Glomerular endothelial cell (primary cell): ENCODE measurements at places on chromosomes 2 and 18.

DNA sequence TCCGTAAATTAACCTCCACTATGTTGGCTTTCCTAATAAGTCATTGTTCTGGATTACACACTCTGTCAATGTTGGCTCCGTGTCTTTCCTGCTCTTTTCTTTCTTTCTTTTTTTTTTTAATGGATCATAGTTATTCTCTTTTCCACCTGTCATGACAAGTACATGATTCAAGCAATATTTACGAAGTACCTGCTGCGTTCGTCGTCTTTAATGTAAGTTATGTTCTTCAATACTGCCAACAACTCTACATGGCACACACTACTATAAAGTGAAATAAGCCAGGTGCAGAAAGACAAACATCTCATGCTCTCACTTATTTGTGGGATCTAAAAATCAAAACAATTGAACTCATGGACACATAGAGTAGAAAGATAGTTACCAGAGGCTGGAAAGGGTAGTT is 239.1 kb downstream of the SCG2 start:
- DNase-seq: no peak

DNA sequence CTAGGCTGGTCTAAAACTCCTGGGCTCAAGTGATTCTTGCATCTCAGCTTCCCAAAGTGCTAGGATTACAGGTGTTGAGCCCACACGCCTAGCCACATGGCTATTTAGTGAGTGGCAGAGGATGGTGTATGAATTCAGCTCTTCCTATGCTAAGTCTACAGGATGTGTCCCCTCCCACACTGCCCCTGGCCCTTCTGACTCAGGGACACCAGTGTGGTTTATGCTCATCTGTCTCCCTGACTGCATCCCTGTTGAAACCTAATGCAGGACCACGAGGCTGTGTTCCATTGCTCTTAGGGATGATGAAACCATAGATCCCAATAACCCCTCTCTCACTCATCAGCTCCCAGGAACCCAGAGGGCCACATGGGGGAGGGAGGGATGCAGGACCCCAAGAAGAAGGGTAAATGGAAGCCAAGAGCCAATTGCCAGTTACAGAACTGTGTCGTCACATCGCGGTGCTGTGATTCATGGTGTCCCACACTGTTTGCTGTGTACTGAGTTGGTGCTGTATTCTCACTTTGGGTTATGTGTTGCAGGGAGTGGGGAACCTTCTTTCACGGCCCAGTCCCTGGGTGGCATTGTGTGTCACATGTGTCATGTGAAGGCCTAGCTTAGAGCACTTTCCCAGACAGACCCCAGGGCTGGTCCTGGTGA is 102.9 kb upstream of the HAAO start:
- DNase-seq: no peak

GRCh38 chr2:119713819-119714490 is 35.0 kb downstream of the TMEM177 start:
- no peak for DNase-seq

DNA sequence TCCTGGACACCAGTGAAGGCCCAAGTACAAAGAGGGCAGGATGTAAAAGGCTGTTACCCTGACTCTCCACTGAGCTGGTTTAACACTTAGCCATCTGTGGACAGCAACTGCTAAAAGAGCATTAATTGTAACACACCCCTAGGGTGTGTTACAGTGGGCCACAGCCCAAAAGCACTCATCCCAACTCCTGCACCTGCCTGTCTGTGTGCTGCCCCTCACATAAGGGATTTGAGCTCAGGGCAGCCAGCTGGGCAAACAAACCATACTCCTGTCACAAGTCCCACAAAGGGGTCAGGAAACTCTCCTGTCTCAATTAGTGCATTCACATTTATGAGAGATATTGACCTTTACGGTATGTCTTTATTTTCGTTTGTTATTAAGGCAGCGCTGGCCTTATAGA is 833.1 kb upstream of the NXPH2 start:
- DNase-seq: no peak

DNA sequence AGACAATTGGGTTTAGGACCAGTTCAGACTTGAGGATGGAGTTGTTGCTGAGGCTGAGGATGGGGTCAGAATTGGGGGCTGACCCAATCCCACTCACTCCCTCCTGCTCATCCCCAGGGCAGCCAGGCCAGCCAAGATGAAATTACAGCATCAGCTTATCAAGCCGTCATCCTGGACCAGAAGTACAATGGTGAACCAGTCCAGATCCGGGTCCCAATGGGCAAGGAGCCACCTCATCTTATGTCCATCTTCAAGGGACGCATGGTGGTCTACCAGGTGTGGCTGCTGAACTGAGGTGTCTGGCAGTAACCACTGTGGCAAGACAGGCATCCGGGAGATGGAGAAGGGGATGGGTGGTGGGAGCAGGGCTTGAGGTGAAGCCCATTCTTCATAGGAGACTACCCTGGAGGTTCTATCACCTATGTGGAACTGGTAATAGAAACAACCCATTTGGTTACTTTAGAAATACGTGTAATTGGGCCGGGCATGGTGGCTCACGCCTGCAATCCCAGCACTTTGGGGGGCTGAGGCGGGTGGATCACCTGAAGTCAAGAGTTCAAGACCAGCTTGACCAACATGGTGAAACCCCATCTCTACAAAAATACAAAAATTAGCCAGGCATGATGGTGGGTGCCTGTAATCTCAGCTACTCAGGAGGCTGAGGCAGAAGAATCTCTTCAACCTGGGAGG is 13.9 kb downstream of the VIL1 start:
- DNase-seq: no peak

DNA sequence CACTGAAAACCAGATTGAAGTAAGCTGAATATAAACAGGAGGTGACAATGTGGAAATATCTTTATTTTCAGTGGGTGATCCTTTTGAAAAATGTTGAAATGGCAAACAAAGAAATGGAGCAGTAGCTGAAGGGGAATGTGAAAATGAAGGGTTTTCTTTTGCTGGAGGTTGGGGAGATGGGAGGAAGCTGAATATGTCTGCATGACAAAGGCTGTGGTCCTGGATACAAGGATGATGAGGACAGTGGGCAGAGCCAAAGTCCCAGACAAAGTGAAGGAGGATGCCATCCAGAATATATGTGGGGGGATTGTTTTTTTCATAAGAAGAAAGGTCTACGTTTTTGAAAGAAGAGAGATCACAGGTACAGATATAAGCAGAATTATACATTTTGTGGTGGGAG is 6.7 kb downstream of the ALS2 start:
- no peak for DNase-seq

- DNase-seq: no peak
These were observed 69.1 kb upstream of the DNAJC10 start for GRCh38 chr2:182646763-182647498.

DNA sequence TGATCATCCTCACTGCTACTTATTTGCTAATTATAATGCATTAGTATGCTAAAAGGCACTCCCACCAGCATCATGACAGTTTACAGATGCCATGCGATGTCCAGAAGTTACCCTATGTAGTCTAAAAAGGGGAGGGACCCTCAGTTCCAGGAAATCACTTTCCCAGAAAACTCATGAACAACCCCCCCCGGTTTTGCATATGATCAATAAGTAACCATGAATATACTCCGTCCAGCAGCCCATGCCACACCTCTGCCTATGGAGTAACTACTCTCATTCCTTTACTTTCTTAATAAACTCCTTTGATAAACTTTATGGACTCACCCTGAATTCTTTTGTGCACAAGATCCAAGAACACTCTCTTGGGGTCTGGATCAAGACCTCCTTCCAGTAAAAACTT is 86.8 kb downstream of the MALT1 start:
- no peak for DNase-seq

- DNase-seq: no peak
These were observed 32.9 kb downstream of the RTP5 start for GRCh38 chr2:241902357-241902991.

- DNase-seq: no peak
These were observed 493.7 kb upstream of the CDH7 start for GRCh38 chr18:65257149-65257548.

DNA sequence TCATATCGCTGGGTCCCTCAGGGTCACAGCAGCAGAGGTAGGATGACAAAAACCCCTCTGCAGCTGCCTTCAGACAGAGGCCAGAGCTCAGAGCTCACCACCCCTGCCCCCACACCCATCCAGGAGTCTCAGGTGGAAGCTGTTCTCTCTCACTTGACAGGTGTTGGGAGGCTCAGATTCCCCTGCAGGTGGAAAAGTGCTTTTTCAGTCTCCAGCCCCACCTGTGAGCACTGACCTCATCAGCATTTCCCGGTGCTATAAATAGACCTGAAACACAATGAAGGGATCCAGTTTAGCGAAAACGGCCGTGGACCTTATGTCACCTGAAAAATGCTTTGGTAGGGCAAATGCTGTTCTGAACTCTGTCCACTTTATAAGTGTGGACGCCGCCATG is 254.9 kb downstream of the NDUFA10 start:
- no peak for DNase-seq

DNA sequence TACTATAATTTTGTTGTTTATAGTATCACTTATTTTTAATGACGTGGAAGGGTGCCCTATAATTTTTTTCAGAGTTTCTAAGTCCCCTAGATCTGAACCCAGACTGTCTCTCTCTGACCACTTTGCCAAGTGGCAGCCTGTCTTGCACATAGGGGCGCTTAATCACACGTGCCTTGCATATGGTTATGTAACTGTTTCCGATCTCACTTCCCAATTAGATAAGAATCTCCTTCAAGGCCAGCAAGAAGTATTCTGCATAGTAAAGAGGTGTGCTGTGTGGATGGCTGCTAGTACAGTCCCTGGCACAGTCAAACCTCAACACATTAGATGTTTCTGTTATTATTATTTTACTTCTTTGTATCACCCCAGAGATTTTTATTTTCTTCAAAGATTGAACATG is 197.8 kb upstream of the SIX2 start:
- DNase-seq: no peak

- no peak for DNase-seq
These were observed 46.7 kb upstream of the NEB start for GRCh38 chr2:151780938-151781337.

DNA sequence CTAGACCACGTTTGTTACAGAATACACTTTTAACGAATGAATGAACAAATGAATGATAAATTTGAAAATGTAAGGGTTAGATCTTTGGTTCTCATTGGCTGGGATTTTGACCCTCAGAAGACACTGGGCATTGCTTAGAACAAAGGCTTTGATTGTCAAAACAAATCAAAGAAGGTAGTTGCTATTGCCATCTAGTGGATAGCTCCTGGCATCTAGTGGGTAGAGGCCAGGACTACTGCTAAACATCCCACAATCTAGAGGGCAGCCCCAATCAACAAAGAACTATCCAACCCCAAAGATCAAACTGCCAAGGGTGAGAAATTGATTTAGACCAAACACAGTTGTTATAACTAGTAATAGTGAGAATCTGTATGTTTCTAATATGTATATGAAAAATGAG is 552.3 kb downstream of the KCNJ3 start:
- peak; percentile 4 for DNase-seq

DNA sequence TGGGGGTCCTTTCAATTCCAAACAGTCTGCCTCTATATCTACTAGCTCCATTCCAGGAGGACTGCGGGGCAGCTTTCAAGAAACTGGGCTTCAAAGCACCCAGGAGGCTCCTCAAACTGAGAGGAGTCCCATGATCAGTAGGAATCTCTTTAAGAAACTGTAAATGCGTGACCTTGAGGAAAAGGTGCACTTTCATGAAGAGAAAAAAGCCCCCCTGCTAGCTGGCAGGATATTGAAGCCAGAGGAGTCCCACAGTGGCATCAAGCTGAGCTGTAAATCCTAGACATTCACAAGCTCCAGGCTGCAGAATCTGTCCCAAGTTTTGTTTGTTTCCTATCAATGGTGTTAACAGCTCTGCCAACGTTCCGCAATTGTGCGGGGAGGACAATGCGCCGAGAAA is 790.1 kb downstream of the SLC4A3 start:
- no peak for DNase-seq

- DNase-seq: no peak
These were observed 24.2 kb upstream of the GMPPA start for GRCh38 chr2:219474285-219475060.

- no peak for DNase-seq
These were observed 113.9 kb downstream of the ANKRD44 start for GRCh38 chr2:197196541-197197180.

DNA sequence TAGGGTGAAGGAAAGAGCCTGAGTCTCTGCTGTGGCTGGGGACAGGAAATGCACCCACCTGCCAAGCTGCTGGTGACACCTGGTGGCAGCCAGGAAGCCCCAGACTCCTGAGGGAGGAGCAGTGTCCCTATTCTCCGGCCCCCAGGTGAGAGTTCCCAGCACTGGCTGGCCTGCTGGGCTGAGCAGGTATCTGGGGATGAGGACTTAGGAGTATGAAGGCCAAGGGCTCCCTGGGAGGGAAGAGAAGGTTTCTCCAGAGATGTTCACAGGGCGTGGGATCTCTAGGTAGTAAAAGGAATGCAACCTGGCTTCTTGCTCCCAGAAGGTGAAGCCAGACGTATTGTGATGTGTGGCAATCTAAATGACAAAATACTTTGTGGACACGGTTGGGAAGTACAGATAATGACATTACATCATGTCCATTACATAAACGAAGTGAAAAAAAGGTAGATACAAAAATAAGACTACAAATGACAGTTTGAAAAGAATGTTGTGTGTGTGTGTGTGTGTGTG is 75.8 kb upstream of the SLC1A4 start:
- no peak for DNase-seq

DNA sequence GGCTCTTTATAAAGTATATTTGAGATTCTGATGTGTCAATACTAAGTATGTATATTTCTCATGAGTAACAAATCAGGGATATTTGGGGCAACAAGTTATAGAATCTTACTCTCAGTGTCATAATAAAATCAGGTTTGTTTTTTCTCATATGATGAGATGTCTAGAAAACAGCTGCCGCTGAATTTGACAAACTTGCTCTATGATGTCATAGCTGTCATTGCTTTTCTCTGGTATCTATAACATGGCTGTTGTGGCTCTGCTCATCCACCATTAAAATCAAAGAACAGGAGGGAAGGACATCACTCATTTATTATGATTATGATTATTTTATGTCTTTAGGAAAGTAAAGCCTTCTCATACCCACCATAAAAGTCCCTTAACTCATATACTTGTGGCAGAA is 417.2 kb upstream of the LRRTM4 start:
- no peak for DNase-seq

DNA sequence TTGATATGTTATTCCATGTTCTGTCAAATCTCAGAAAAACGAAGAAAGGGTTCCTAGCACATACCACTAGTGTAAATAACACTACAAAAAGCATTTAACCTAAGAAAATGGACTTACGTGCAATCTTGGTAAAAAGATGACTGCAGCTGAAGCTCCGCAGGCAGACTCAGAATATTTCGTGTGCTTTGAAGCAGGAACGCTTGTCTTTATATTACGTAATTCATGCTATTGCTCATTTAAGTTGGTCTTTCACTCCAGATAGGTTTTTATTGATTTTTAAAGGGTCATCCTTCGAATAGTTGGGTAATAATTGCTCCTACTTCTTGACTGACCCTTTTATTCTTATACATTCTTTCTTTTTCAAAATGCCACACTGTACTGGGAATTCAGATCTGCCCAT is 44.0 kb downstream of the ID2 start:
- no peak for DNase-seq

- no peak for DNase-seq
These were observed 147.5 kb downstream of the PARD3B start for GRCh38 chr2:204692790-204693189.

GRCh38 chr2:142777742-142778141 is 99.7 kb upstream of the KYNU start:
- DNase-seq: no peak

GRCh38 chr2:59881218-59881617 is 672.2 kb downstream of the BCL11A start:
- DNase-seq: no peak

GRCh38 chr2:207082619-207083018 is 83.1 kb downstream of the KLF7 start:
- peak; percentile 41 for DNase-seq
